Left colon (tissue), 2 donors: ENCODE measurements at places on chromosomes 5 and 9.

DNA sequence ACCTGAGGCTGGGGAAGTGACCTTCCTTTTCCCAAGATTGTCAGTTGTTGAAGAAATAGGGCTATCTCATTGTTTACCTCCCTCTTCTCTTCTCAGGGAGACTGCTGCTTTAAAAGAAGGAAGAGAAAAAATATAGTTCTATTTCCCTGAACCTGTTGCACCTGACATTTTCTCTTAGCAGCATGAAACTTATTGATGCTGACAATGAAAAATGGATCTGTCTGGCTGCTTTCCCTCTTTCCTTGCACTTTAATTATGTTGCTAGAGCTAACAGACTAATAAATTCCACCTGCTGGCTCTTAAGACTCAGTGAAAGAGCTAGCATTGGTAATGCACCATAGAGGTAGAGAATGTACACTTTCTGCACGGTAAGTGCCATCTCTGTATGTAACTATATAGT, 6.2 kb upstream of the CKMT2 start:
- no peak for DNase-seq

GRCh38 chr9:131627648-131628458, 82.5 kb downstream of the PRRT1B start:
- DNase-seq: peak; percentile 97

GRCh38 chr9:136603216-136603615, 57.4 kb upstream of the NOTCH1 start:
- DNase-seq: peak; percentile 77

DNA sequence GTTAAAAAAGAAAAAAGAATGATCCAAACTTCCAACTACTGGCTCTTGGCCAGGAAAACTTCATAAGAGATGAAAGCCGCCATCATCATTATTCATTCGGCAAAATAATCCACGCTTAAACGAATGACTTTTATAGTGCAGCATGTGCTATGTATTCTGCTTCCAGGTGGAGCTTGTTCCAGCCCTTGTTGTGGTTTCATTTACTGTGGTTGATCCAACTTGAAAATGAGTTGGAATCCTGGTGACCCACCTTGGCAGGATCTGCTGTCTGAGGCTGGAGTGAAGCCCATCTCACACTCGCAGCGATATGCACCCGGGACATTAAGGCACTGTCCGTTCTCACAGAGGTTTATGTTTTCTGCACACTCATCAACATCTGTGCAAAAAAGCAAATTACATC, 209.6 kb downstream of the FBN2 start:
- no peak for DNase-seq

DNA sequence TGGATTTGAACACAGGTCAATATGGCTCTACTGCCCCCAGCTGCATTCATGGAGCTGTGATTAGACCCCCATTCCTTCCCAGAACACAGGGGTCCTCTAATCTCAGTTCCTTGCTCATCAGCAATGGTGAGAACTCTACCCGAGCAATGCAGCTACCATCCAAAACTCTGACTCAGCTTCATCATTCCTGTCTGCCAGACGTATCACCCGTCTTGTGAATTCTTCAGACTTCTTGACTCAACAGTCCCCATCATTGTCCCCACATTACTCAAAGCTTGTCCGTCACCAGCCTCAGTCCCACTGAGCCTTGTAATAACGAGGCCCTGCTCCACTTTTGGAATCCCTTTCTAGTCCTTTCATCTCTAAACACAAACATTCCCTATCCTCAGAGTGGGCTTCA, 36.3 kb upstream of the STX17 start:
- DNase-seq: no peak

- no peak for DNase-seq
These were observed 143.1 kb downstream of the IRX2 start for GRCh38 chr5:2608391-2608790.

DNA sequence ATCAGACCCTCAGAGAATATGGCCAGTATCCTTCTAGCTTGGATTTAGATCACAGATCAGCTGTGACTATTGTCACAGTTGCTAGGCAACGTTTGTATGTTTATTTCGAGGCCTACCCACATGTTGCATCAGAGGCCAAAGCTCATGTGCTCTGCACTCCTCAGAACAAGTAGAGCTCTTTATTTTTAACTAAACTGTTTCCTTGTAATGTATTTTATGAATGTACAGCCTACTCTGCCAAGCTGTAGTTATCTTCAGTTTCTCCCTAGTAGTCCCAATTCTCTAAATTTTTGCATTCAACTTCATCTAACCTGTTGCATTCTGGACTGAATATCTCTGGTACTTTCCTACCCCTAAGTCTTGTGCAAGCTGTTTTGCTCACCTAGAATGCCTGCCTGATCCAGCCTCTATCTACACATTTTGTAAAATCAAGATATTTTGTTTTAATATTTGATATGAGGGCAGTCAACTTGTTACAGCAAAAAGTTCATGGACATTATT, 52.8 kb downstream of the CAST start:
- DNase-seq: peak; percentile 82

DNA sequence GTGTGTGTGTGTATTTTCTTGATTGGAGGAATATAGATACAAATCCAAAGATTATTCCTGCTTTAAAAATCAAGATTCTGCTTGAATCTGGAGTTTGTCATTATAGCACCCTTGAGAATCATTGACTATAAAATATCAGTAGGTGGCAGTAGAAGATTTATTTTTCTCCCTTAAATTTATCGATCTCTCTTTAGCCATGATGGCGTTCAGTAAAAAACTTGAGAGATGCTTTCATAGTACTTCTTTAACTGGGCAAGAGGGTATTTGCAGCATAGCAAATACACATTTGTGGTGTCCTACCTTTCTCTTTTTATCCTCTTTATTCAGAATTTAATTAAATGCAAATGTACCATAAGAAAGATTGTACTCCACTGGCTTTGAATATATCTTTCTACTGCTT, 307.7 kb downstream of the ADGRV1 start:
- DNase-seq: no peak
